Fibroblast of pulmonary artery (primary cell): ENCODE measurements at places on chromosomes 13 and 19.

DNA sequence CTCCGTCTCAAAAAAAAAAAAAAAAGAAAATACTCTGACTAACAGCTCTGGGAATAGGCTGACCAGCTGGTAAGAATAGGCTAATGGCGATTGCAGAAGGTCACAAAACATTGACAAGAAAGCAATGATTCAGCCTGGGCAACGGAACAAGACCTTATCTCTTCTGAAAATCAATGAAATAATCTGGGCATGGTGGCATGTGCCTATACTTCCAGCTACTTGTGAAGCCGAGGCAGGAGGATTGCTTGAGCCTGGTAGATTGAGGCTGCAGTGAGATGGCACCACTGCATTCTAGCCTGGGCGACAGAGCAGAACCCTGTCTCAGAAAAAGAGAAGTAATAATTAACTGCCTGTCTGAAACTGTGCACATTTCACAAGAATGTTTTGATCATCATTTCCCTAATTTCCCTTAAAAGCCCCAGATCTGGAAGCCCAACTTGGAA lies 18.8 kb upstream of the MTRF1 start:
- no peak for DNase-seq

GRCh38 chr13:33615436-33615835 lies 202.5 kb upstream of the RFC3 start:
- DNase-seq = no peak

- no peak for DNase-seq
These were observed 37.4 kb upstream of the TEX29 start for GRCh38 chr13:111282997-111283396.

- peak; percentile 12 for DNase-seq
These were observed 20.2 kb downstream of the ZC3H13 start for GRCh38 chr13:46032341-46032740.

GRCh38 chr19:10510301-10510802 lies 6.9 kb downstream of the S1PR5 start:
- no peak for DNase-seq

DNA sequence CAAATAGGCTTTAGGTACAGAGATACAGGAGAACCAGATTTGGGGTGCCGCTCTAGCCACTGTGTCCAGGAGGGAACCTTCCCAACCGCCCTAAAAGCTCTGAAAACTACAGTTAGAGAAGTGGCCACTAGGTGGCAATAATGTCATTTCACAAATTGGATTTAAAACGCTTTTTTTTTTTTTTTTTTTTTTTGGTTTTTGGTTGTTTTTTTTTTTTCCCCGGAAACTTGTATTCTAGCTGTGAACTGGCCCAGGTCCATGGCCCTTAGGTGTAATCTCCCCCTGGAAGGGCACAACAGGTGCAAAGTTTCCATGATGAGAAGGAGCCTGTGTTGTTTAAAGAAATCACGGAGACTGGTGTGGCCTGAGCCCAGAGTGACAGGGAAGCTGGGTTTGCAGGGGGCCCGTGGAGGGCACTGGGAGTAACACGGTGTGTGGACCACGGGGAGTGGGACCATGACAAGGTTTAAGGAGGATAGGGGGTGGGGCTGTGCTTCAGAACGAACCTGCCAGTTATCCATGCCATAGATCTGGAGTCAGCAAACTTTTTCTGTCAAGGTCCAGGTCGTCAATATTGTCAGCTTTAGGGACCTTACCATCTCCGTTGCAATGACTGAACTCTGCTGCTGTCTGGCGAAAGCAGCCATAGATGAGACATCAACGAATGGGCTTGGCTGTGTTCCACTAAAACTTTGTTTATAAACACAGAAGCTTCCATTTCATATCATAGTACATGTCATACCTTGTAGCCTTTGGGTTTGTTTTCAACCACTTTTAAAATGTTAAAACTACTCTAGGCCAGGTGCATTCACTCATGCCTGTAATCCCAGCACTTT lies 10.1 kb downstream of the OR1I1 start:
- peak; percentile 82 for DNase-seq

GRCh38 chr19:6015841-6016545 lies 38.1 kb upstream of the RANBP3 start:
- DNase-seq = no peak

GRCh38 chr19:31639306-31639705 lies 290.1 kb upstream of the TSHZ3 start:
- no peak for DNase-seq

DNA sequence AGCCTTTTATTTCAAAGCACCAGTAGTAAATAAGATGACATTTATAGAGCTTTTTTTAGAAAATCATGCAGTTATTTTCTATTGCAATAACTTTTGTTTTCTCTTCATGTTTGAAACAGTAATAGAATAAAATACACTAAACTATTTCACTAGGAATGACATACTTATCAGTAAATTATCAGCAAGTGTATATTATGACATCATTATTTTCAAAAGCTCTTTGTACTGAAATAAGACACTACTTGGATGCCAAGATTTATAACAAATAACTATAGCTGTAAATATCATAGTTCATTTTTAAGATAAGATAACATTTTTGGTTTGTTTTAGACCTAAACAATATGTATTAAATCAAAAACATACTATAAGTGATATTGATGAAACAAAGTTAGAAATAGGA lies 56.8 kb downstream of the STOML3 start:
- DNase-seq = no peak

DNA sequence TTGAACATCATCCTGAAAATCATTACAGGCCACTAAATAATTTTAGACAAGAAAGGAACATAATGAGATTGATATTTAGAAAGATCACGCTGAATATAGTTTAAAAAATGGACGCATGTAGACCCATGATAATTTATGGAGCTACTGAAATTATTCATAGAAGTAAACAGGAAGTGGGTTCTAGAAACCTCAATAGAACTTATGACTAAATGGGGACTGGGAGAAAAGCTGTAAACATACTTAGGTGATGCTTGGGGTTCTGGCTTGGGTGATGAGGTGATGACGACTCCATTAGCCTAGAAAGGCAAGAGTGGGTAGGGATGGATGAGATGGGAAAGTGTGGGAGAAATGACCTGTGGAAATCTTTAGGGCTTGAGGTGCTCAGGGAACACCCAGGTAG lies 484.0 kb downstream of the MYO16 start:
- DNase-seq = no peak

GRCh38 chr13:90732049-90732448 lies 615.4 kb upstream of the MIR17HG start:
- DNase-seq = no peak

DNA sequence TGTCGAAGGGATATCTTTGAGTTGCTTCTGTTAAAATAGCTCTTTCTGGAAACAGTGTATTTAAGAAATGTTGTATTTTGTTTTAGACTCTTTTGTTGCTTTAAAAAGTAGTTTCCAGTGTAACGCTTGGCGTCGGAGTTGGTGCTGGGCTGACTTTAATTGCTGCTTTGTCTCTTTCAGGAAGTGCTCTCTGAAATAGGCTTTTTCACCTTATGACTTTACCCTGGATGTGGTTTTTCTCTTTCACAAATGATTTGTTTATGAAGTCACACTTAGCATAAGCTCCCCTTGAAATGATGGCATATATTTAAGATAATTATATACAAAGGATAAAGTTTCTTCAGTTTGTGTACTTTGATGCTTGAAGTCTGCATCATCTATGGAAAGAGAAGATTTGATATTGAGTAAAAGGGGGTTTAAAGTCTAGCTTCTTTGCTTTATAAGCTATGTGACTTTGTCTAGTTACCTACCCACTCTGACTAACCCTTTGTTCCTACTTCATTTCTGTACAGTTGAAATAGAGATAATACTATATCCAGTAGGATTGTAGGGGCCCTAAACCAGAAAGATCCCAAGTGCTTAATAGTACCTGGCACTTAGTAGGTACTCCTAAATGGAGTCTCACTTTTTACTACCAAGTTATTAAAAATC lies at the start of gene GPR18:
Gene GPR18, minus strand, starts transcription at position 170 of the 651 bp plus-strand sequence. CDS start 2,507 bp downstream, outside the sequence.
- DNase-seq = no peak

DNA sequence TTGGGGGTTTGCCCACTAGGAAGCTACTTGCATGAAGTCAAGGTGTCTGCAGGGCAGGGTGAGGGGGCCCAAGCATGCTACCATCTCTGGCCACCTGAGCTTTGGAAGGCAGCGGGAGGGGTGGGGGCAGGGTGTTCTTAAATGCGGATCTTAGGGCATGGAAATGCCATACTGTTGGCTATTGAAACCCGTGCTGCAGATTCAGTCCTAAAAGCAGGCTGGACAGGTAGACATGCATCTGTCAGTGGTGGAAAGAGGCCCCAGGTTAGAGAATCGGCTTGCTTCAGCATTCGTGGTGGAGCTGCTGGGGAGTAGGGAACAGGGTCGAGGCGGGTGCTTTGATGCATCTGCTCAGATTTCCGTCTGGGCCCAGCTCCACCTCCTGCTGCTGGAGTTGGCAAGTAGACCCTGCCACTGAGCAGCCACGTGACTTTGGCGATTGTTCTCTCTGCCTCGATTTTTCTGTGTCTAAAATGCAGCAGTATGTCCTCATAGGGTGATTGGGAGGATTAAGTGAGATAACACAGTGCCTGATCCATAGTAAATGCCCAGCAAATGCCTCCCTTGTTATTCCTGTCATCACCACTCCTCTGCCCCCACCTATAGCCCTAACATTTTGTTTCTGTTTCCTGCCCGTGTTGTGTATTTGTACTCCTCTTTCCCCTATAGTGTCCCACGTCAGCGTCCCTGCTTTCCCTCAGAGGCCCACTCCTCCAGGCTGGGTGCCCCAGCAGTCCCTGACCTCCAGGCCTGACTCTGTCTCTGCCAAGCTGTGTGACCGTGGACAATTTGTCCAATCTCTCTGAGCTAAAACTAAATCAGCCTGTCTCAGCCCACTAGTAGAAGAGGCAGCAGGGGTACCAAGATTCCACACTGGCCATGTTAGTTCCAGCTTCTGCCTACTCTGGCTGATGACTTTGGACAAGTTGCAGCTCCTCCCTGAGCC lies 5.8 kb downstream of the PPP1R37 start:
- DNase-seq = peak; percentile 72

- DNase-seq = no peak
These were observed 36.3 kb downstream of the DACH1 start for GRCh38 chr13:71830736-71831135.

DNA sequence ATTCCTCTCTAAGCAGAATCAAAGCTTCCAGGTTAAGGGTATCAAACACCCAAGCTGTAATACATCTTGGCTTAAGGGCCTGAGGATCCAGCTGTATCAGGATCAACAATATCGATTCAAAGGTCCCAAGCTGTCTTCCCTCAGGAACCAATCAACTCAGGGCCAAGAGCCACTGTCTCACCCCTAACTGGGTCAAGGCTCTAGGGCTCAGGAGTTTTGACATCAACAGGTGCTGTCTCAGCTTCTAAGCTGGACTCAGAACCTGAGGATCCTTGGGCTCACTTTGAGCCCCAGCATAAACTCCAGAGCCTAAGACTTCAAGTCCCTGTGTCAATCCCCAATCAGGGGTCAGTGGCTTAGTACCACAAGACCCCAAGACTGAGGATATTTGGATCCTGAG lies 917 bp downstream of the FBXW9 start:
- no peak for DNase-seq

GRCh38 chr19:18419699-18420460 lies 682 bp downstream of the SSBP4 start:
- DNase-seq = no peak

- DNase-seq = no peak
These were observed 43.5 kb downstream of the GGACT start for GRCh38 chr13:100544866-100545683.

DNA sequence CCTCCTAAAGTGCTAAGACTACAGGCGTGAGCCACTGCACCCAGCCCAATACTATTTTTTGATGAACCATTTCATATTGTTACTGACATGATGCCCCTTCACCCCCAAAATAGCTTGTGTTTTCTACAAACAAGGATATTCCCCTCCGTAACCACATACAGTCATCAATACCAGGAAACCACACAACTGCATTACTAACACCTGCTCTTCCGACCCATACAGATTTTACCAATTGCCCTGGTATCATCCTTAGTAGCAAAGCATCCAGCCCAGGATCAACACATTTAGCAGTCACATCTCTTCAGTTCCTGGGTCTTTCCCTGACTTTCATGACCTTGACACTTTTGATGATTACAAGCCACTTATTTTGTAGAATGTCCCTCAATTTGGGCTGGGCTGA lies 33.6 kb downstream of the KCTD15 start:
- no peak for DNase-seq

GRCh38 chr13:105406551-105406950 lies 1128.9 kb downstream of the EFNB2 start:
- DNase-seq = no peak

DNA sequence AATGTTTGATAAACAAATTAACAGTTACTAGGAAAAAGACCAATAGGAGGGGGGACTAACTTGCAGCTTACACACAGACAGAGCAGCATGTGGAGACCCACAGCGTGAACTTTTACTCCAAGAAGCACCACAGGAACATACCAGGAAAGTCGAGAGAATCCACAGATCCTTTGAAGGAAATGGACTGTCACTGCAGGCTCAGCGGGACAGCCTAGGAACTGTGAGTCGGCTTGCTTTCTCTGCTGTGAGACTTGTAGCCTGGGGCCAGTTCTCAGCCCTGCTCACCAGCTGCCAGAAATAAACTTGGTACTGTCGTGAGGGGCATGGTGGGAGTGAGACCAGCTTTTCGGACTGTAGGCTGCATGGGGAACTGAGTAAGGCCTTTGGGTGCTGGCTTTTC lies 1211.5 kb downstream of the PCDH17 start:
- no peak for DNase-seq

DNA sequence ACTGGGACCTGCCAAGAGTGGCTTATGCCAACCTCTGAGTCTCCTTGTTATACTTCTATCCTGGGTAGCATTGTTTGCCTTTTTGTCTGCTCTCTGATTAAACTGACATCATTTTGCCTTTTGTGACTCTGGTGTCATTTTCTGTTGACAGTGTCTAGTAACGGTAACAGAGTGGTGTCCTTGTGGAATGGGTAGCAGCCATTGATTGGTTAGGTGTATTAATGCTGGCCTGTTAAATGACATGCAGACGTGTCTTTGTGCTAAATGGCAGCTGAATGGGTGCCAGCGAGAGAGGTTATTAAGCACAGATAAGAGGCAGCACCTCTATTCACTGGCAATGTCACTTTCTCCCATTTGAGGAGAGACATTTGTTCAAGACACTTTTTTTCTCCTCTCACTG lies 1289.4 kb downstream of the PCDH9 start:
- DNase-seq = no peak

DNA sequence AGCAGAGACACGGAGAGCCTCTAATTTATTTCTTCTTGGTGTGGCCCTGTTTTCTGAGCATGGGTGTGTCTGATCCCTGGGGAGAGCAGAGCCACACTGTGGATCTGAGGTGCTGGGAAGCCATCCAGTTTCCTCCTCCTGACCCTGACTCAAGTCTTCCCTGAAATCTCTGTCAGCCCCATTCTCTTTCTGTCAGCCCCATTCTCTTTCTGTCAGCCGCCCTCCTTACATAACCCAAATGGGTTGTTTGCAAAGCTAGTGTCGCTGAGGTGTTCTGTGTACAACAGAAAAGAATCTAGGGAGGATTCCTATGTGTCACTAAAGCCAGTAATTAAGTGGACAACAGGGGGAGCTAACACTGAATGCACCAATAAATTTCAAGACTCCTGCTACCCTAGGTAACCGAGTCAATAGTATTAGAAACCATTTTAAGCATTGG lies 50.2 kb downstream of the LRCH1 start:
- DNase-seq = peak; percentile 42

- no peak for DNase-seq
These were observed 9.3 kb downstream of the MED16 start for GRCh38 chr19:883661-884211.

GRCh38 chr19:38678891-38679494 lies 31.5 kb downstream of the ACTN4 start:
- no peak for DNase-seq

GRCh38 chr19:22628401-22628800 lies 5.7 kb upstream of the ZNF492 start:
- no peak for DNase-seq
